Osteoblast (primary cell): ENCODE measurements at places on chromosomes 1 and 21.

GRCh38 chr1:206944703-206945102 is 1.6 kb downstream of the PIGR start:
- DNase-seq, result no peak

DNA sequence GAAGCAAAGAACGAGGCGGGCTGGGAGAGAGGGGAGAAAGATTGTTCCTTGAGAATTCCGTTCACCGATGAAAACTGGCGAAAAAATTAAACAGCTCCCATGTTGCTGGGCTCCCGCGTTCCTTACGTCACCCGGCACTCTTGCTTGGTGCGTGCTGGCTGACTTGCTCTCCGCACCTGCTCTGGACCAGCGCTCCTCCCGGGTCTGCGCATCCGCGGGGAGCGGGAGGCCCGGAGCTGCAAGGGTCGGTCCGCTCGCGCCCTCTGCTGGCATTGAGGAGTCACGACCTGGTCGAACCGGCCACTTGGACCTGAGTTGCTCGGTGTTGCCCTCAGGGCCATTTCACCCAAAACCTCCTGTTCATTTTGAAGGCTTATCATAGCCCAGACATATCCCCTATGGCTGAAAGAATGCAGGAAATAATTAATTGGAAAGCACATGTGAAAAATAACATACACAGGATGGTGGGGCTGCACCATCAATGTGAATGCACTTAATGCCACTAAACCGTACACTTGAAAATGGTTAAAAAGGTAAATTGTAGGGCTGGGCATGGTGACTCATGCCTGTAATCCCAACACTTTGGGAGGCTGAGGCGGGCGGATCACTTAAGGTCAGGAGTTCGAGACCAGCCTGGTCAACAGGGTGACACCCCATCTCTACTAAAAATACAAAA is 98.9 kb upstream of the BACE2 start:
- peak; percentile 89 for DNase-seq

DNA sequence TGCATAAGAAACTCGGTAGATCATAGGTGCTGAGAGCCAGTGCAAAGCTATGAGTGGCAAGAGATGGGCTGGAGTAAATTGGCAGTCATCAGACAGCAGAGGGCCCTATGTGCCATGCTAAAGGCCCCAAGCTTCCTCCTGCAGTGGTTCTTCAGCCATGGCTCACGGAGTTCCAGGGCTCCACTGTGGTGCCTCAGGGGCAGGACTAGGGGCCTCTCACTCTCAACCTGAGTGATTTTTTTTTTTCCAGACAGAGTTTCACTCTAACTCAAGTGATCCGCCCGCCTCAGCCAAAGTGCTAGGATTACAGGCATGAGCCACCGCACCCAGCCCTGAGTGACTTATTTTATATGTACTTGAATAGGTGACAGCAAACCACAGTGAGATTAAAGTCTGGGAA is 10.4 kb upstream of the GJA8 start:
- no peak for DNase-seq

DNA sequence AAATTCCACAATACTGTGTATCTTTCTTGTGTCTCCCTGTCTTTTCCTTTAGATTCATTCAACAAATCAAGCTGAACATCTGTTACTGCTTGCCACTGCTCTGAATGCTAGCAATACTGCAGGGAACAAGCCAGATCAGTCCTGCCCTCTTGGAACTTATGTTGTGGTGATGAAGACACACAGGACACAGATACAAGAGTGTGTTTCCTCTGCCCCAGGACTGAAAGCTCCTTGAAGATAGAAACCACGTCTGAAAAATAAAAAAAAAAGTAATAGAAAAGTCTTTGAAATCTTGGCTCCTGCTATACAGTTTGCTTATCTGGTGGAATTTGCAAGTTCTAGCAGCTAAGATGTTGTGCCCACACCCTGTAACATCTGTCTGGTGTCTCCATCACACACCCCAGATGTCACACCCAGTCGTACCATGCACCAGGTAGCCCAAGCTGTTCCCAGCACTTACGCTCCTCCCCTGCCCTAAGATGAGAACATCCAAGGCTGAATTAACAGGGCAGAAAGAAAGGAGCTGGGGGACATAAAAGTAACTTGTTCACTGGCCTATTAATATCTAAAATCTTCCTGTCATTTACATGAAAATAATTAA is 80.2 kb upstream of the GALNT2 start:
- no peak for DNase-seq

- DNase-seq, result no peak
These were observed 15.7 kb upstream of the DMRTA2 start for GRCh38 chr1:50438945-50439344.

GRCh38 chr1:38926091-38926490 is 15.5 kb downstream of the RHBDL2 start:
- no peak for DNase-seq

DNA sequence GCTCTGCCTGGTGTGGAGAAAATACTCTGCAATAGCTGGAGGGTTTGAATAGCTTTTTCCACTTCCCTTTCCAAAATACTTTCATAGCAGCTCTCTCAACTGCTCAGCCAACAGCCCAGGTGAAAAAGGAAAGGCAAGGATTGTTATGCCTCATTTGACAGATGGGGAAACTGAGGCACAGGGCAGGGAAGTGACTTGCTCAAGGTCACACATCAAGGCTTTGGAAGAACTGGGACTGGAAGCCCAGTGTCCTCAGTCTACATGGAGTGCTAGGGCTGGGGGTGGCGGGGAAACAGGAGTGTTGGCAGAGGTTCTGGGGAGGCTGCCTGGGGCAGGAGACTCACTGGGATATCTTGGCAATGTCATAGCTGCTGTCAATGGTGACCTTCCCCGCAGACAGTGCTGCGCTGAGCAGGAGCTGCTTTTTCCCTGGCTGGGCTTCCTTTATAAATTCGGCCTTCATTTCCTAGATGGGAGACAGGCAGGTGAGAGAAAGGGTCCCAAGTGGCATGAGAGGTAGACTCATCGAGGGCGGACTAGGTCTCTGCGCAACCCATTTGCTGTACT is 4.0 kb downstream of the CHI3L1 start:
- DNase-seq, result no peak

DNA sequence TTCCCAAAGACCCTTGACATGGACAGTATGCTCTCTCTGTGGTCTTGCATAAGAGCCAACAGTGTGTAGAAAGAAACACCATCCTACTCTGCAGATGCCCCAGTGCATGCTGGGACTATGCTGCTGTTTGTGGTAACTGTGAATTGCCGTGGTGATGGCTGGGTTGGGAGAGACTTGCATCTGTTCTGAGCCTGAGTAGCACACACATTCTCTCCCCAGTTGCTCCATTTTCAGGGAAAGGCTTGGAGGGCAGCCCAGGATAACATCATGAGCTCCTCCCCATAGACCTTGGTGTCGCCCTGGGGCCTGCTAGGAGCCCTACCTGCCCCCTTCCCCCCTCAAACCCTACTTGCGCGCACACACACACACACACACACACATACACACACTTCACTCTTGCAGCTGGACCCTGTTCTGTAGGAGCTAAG is 120.9 kb upstream of the IPO9 start:
- DNase-seq, result no peak
